ENCODE measurements at places on chromosomes 12 and 14.

DNA sequence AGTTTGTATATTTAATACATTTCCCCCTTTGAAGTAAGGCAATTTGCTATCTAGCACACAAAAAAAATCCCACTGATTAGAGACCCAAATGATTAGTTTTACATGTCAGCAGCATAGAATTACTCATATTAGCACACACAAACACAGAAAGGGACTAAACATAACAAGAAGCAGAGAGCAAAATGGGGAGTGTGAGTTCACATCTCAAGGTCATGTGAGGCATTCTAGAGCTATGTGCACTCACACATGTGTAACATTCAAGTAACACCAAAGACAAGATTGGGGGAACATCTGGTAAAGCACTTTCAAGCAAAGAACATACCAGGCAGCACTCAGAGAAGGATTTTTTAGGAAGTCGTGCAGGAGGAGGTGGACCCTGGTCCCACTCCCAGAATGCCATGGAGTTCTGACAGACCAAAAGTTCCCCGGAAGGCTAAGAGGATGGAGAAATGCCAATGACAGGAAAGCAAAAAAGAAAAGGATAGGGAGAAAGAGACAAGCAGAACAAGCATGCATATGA is 105.8 kb upstream of the SINHCAF start:
- DNase-seq: no peak

GRCh38 chr14:85528897-85529631 is 880 bp upstream of the FLRT2 start:
- DNase-seq: no peak

- DNase-seq: no peak
These were observed 416.2 kb downstream of the EGLN3 start for GRCh38 chr14:33534632-33535031.

- no peak for DNase-seq
These were observed at the start of gene ALX1 for GRCh38 chr12:85280165-85280983. ALX1 (plus strand) TSS chr12:85280220; CDS start chr12:85280262, 42 bp downstream.

GRCh38 chr12:60279221-60279620 is 683.4 kb downstream of the SLC16A7 start:
- no peak for DNase-seq

Data from stimulated activated CD8-positive, alpha-beta memory T cell treated with anti-CD3 and anti-CD28 coated beads, Interleukin-7, amount 100 ng/mL, for 1 hour (primary cell).